Heart right ventricle (tissue), 16 donors: ENCODE measurements at places on chromosomes 4 and X. TPM values are rescaled to one million over a fixed set of nuclear protein-coding genes. Genes with fewer than 3 reads are reported as not detected.

- no peak overlapping the region for H3K27ac ChIP-seq
- H3K36me3 ChIP-seq, result no peaks in the 10 kb centered on the region
- peak overlapping the region; percentile 18 for H3K4me3 ChIP-seq
- peaks cover 7% of the 10 kb centered on the region for H3K4me1 ChIP-seq
These were observed 50.3 kb upstream of the ENPP6 start for GRCh38 chr4:184267673-184268583.

The PCDH18 gene
- total RNA-seq, result 3.5 TPM

- DNase-seq, result no peak
- H3K27ac ChIP-seq, result no peak overlapping the region
- no peaks in the 10 kb centered on the region for H3K4me1 ChIP-seq
- H3K4me3 ChIP-seq, result no peak overlapping the region
These were observed 3.0 kb upstream of the NDP start for GRCh38 chrX:43976205-43976604.

DNA sequence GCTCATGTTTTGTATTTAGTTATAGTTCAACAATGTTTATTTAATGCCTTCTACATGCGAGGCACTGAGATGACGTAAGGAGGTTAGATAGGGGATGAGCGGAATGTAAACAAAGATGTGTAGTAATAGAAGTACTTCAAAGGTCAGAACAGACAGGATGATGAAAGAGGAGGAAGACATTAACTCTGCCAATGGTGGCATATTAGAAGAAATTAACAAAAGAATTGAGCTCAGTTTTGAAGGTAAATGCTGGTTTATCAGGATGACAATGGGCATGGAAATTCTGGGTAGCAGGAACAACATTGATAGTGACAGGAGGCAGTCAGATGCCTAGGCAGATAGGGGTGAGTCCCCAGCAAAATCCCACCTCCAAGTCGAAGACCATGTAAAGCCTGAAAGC is 62.3 kb upstream of the PGRMC2 start:
- H3K27ac ChIP-seq, result no peak overlapping the region
- no peak for DNase-seq
- no peaks in the 10 kb centered on the region for H3K27me3 ChIP-seq
- H3K36me3 ChIP-seq, result no peaks in the 10 kb centered on the region
- H3K4me1 ChIP-seq, result no peaks in the 10 kb centered on the region

GRCh38 chrX:120457766-120458180 is 11.3 kb downstream of the LAMP2 start:
- no peak overlapping the region for H3K27ac ChIP-seq
- no peaks in the 10 kb centered on the region for H3K4me1 ChIP-seq
- no peak overlapping the region for H3K4me3 ChIP-seq
- no peak for DNase-seq
